Heart left ventricle (tissue), 16 donors: ENCODE measurements at places on chromosomes 2 and 18.

DNA sequence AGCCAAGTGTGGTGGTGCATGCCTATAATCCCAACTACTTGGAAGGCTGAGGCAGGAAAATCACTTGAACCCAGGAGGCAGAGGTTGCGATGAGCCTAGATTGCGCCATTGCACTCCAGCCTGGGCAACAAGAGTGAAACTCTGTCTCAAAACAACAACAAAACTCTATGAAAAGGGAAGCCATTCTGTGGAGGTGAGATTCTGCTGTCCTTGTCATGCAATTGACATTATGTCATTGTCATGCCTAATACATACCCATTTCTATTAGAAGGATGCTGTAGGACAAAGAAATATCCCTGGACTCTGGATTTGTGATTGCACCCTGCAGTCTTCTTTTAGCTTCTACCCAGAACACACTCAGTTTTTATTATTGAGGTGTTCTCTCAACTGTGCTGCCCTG, 8.6 kb downstream of the RASGRP3 start:
- H3K27ac ChIP-seq, result peak overlapping the region; percentile 47
- peaks cover 70% of the 10 kb centered on the region for H3K4me1 ChIP-seq
- DNase-seq, result no peak
- no peaks in the 10 kb centered on the region for H3K27me3 ChIP-seq
- H3K4me3 ChIP-seq, result no peak overlapping the region
- no peaks in the 10 kb centered on the region for H3K36me3 ChIP-seq

GRCh38 chr2:46329803-46330775, 32.9 kb downstream of the EPAS1 start:
- no peaks in the 10 kb centered on the region for H3K27me3 ChIP-seq
- no peak overlapping the region for H3K4me3 ChIP-seq
- DNase-seq, result no peak
- H3K27ac ChIP-seq, result peak overlapping the region; percentile 58
- H3K4me1 ChIP-seq, result peaks cover 31% of the 10 kb centered on the region

DNA sequence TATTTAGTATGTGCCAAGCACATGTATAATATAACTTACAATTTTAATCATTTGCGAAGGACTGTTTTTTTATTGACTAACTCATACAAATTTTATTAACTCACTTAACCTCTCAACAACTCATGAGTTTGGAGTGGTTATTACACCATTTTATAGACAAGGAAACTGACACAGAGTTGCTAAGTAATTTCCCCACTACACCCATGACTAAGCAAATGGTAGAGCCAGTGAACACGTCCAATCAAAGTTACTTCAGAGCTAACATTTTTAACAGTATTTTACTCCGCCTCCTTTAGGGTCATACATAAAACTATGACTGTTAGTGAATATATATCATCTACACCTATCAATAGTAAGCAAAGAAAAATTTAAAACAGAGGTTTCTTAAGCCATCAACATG, 556.7 kb upstream of the FSIP2 start:
- DNase-seq, result no peak
- H3K4me3 ChIP-seq, result no peak overlapping the region
- no peaks in the 10 kb centered on the region for H3K36me3 ChIP-seq
- no peak overlapping the region for H3K27ac ChIP-seq
- no peaks in the 10 kb centered on the region for H3K27me3 ChIP-seq

- H3K36me3 ChIP-seq, result no peaks in the 10 kb centered on the region
- no peak for DNase-seq
- no peak overlapping the region for H3K4me3 ChIP-seq
- H3K27me3 ChIP-seq, result no peaks in the 10 kb centered on the region
- H3K4me1 ChIP-seq, result no peaks in the 10 kb centered on the region
Observed at GRCh38 chr2:224142397-224143312, 103.6 kb upstream of the SERPINE2 start.

- no peak overlapping the region for H3K4me3 ChIP-seq
- no peaks in the 10 kb centered on the region for H3K27me3 ChIP-seq
- H3K4me1 ChIP-seq, result no peaks in the 10 kb centered on the region
- H3K36me3 ChIP-seq, result no peaks in the 10 kb centered on the region
Observed at GRCh38 chr2:140136861-140137260, 1356.7 kb upstream of the NXPH2 start.

DNA sequence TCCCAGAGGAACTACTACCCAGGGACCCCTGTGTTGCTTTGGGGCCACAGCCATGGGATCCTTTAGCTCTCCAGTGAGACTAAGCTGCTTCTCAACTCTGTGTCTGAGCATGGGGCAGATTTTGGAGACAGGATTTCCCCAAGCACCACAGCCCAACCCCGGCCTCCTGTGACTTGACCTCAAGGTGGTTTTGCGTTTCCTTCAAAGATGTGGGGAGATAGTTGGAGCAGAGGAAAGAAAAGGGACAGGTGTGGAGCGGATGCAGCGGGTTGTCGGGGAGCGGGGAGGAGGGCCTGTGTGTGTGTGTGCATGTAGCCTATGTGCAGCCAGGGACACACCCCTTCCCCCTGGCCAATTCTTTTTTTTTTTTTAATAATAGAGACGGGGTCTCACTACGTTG, 10.2 kb downstream of the ARID5A start:
- no peaks in the 10 kb centered on the region for H3K27me3 ChIP-seq
- peaks cover 3% of the 10 kb centered on the region for H3K4me1 ChIP-seq
- no peak overlapping the region for H3K27ac ChIP-seq
- H3K4me3 ChIP-seq, result no peak overlapping the region
- no peak for DNase-seq

DNA sequence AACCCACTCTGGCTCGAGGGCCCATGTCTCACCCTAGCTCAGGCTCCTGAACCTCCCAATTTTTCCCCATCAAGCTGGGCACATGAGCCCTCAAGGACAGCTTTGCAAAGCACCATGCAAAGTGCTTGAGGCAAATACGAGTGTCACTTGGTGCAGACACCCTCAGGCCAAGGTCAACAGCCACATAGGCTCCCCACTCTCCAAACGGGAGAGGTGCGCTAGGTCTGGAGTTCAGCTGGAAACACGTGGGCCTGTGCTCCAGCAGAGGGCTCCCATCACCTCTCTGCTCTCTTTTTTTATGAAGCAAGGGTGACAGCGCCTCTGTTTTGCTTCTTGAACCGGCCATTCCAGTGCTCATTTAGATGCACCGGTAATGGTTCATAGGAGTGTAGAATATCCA, 11.9 kb upstream of the ARHGAP25 start:
- H3K27ac ChIP-seq, result no peak overlapping the region
- DNase-seq, result no peak
- H3K36me3 ChIP-seq, result no peaks in the 10 kb centered on the region
- H3K4me3 ChIP-seq, result no peak overlapping the region
- no peaks in the 10 kb centered on the region for H3K27me3 ChIP-seq

DNA sequence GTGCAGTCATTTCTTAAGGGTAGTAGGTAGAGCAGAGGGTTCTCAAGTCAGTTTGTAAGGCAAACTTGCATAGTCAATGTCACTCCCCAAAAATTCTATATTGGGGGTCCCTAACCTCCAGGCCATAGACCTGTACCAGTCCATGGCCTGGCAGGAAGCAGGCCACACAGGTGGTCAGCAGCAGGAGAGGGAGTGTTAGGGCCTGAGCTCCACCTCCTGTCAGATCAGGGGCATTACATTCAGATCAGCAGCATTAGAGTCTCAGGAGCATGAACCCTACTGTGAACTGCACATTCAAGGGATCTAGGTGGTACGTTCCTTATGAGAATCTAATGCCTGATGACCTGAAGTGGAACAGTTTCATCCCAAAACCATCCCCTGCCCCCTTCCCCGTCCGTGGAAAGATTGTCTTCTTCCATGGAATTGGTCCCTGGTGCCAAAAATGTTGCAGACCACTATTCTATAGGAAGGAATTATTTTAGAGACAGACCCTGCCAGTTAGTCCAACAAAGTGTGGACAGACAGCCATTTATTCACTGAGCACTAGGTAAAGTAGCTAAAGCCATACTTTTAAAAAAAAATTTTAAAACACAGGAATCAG, 6.7 kb downstream of the COA5 start:
- no peak overlapping the region for H3K27ac ChIP-seq
- DNase-seq, result no peak
- peaks cover 23% of the 10 kb centered on the region for H3K4me1 ChIP-seq

GRCh38 chr2:3536682-3537632, 17.6 kb upstream of the ADI1 start:
- H3K27me3 ChIP-seq, result no peaks in the 10 kb centered on the region
- peak overlapping the region; percentile 95 for H3K27ac ChIP-seq
- H3K4me3 ChIP-seq, result peak overlapping the region; percentile 42

GRCh38 chr18:56461151-56461550, 177.2 kb downstream of the TXNL1 start:
- H3K36me3 ChIP-seq, result no peaks in the 10 kb centered on the region
- DNase-seq, result no peak
- no peaks in the 10 kb centered on the region for H3K27me3 ChIP-seq
- no peaks in the 10 kb centered on the region for H3K4me1 ChIP-seq
- no peak overlapping the region for H3K4me3 ChIP-seq
- H3K27ac ChIP-seq, result peak overlapping the region; percentile 60

- DNase-seq, result no peak
- H3K27ac ChIP-seq, result no peak overlapping the region
- H3K4me3 ChIP-seq, result no peak overlapping the region
- H3K4me1 ChIP-seq, result peaks cover 8% of the 10 kb centered on the region
- H3K27me3 ChIP-seq, result no peaks in the 10 kb centered on the region
- peaks cover 82% of the 10 kb centered on the region for H3K36me3 ChIP-seq
Observed at GRCh38 chr2:47160660-47161059, 5.6 kb upstream of the STPG4 start.

GRCh38 chr2:160756481-160756880, 262.9 kb upstream of the RBMS1 start:
- H3K4me1 ChIP-seq, result no peaks in the 10 kb centered on the region
- no peak overlapping the region for H3K4me3 ChIP-seq
- H3K27me3 ChIP-seq, result no peaks in the 10 kb centered on the region
- DNase-seq, result no peak

DNA sequence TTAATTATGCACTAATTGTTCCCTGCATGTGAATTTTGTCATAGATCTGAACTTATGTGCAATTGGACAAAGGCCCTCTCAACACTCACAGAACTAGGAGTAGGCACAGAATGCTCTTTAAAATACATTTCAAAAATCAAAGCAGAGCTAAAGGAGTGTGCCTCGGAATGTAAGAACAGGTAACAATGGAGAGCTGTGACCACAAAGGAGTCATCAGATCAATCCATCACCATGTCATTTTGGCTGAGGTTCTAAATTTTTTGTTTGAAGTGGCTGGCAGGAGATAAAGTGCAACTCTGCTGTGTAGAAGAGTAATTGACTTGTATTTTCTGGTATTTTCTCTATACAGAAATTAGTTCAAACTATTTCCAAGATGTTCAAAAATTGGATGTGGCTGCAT, 155.4 kb downstream of the NRP2 start:
- no peaks in the 10 kb centered on the region for H3K36me3 ChIP-seq
- no peak overlapping the region for H3K4me3 ChIP-seq
- no peak for DNase-seq
- no peaks in the 10 kb centered on the region for H3K27me3 ChIP-seq
- H3K27ac ChIP-seq, result no peak overlapping the region
- no peaks in the 10 kb centered on the region for H3K4me1 ChIP-seq

DNA sequence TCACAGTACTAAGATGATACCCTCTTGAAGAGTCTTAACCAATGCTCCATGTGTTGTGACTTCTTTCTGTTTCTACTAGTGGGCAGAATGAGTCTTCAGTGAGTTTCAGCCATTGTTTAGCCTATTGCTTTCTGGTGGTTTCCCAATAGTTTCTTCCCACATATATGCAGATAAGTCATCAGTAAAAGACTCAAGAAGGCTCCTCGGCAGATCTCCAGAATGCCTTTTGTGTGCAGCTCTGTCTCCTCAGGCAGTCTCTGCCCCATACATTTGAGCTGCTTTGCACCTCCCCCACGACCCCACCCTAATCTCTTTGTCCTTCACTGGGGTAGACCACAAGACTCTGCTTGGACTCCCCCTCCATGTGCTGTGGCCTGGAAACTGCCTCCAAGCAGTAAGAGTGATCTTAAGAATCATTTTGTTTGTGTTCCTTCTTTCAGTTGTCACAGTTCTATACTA, 71.6 kb upstream of the CHRNA1 start:
- H3K4me3 ChIP-seq, result no peak overlapping the region
- no peak overlapping the region for H3K27ac ChIP-seq
- no peaks in the 10 kb centered on the region for H3K36me3 ChIP-seq
- DNase-seq, result no peak

- DNase-seq, result no peak
- no peaks in the 10 kb centered on the region for H3K36me3 ChIP-seq
- H3K4me1 ChIP-seq, result peaks cover 43% of the 10 kb centered on the region
- no peak overlapping the region for H3K27ac ChIP-seq
Observed at GRCh38 chr2:45699032-45699658, 47.7 kb downstream of the PRKCE start.

- peaks cover 7% of the 10 kb centered on the region for H3K36me3 ChIP-seq
- H3K4me1 ChIP-seq, result peaks cover 3% of the 10 kb centered on the region
- no peak overlapping the region for H3K4me3 ChIP-seq
- no peaks in the 10 kb centered on the region for H3K27me3 ChIP-seq
- H3K27ac ChIP-seq, result peak overlapping the region; percentile 51
Observed at GRCh38 chr2:23745726-23746105, 181.2 kb downstream of the ATAD2B start.

DNA sequence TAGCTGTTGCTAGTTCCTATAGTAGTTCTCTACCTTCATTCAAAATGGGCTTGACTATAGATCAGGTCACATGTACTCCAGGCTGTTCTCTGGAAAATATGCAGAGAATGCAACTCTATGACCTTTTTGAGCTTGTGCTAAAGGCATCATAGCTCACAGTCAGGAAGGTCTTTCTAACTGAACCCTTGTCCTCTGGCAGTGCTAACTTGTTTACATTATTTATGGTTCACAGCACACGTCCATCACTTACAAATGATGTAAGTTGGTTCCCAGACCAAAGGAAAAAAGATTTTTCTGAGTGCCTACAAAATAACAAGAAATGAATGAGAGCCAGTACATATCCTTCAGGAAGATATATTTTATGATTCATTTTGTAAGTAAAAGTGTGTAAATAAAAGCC, 236.1 kb downstream of the GCA start:
- H3K36me3 ChIP-seq, result no peaks in the 10 kb centered on the region
- H3K27ac ChIP-seq, result no peak overlapping the region
- no peak overlapping the region for H3K4me3 ChIP-seq
